ENCODE measurements at places on chromosomes 12 and 14.

GRCh38 chr12:1618489-1618888 lies 10.5 kb upstream of the WNT5B start:
- DNase-seq: no peak

DNA sequence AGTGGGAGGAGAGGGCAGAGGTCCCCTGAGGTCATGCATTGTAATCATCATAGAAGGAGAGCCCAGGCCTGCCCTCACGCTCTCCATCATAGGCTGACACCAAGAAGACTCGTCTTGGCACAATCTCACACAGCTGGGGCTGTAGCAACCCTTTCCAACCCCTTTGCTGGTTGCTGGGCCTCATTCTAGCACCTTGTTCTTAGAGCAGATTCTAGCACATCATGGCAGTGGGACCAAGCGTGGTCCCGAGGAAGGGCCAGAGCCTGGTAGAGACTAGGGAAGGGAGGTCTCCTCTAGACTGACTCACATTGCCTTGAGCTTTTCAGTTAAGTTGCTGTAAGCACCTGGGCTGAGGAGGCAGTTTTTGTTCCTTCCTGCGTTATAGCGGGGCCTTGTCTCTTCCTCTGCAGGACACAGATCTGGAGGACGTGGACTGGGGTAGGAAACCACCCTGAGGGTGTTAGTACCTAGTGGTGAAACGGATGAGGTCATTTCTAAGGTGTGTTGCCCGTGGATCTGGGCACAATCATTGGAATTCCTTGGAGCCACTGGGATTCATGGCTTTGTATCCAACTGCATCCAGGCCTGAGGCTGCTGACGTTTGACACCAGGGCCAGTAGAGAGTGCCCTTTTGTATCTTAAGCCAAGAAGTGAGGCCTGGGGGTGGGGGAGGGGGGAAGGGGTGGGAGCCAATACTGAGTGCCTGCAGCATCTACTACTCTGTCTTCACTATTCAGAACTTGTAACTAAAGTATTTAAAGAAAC lies 19.9 kb downstream of the RPS6KL1 start:
- no peak for DNase-seq

DNA sequence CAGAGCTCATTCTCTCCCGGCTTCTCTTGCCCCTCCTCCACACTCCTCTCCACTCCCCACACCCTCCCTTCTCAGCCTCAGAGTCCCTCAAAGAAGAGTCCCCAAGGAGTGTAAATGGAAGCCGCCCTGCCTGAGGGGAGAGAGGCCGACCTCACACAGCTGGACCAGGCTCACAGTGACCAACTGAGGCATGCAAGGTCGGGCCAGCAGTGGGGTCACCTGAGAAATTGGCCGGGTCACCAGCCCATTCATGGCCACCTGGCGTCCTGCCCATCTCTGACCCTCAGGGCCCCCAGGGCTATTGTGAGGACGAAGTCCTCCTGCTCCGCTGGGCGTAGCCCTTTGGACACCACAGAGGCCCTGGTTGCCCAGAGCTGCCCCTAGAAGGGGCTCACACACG lies 49.5 kb upstream of the NUAK1 start:
- no peak for DNase-seq

GRCh38 chr12:45040977-45041376 lies 9.9 kb downstream of the DBX2 start:
- no peak for DNase-seq

DNA sequence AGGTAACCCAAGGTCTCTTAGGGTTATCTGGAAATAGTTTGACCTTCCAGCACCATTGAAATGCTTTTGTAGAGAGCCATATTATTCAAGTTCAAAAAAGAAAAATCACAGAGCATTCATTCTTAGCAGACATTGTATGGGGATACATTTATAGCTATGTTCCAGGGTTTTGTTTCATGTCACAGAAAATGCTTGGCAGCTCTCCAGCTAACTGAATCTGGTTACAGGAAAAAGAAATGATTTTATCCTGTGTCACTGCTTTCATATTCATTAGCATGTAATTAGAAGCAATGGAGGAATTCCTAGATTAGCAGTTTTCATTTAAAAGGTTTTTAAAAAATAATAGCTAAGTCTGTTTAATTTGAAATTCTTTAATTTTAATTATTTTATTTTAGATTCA lies 78.9 kb downstream of the SNAPC1 start:
- DNase-seq: no peak

GRCh38 chr14:60323199-60323896 lies 74.3 kb downstream of the PPM1A start:
- DNase-seq: no peak

DNA sequence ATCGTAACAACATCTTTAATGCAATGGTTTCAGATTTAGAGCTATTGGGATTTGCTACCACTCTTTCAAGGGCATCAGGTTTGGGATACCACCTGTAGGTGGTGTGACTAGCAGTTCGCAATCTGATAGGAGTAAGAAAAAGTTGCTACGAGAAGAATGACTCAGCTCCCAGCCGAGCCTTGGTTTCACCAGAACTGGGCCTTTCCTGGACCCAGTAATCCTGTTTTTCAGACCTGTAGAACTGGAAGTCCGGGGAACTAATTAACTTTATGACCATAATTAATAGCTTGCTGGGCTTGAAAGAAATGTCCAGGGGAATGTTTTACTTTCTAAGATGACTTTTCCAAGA lies 770 bp downstream of the ABHD4 start:
- no peak for DNase-seq

DNA sequence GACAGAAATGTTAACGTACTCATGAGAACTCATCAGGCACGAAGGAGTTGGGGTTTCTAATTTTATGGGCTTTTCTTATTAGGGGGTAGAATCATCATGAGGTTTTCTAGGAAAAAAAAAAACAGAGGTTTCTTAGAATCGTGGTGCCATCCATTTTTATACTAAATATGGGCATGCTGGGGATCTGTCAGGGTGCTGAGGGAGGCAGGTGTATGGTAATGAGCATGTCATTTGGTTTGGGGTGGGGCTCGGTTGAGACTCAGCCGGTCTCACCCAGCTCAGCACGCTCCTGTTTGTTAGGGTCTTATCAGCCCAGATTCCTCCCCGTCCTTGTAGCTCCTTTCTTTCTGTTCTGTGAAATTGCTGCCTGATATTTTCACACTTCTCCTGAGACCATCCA lies 98.2 kb downstream of the DICER1 start:
- no peak for DNase-seq

- DNase-seq: no peak
Measured at GRCh38 chr14:30464481-30464880, 94.5 kb upstream of the G2E3 start.

GRCh38 chr12:20596061-20596460 lies 99.1 kb upstream of the SLCO1C1 start:
- no peak for DNase-seq

GRCh38 chr14:61968207-61968606 lies 206.0 kb downstream of the SNAPC1 start:
- DNase-seq: no peak

GRCh38 chr14:100362311-100362927 lies 39.3 kb downstream of the SLC25A47 start:
- DNase-seq: no peak

DNA sequence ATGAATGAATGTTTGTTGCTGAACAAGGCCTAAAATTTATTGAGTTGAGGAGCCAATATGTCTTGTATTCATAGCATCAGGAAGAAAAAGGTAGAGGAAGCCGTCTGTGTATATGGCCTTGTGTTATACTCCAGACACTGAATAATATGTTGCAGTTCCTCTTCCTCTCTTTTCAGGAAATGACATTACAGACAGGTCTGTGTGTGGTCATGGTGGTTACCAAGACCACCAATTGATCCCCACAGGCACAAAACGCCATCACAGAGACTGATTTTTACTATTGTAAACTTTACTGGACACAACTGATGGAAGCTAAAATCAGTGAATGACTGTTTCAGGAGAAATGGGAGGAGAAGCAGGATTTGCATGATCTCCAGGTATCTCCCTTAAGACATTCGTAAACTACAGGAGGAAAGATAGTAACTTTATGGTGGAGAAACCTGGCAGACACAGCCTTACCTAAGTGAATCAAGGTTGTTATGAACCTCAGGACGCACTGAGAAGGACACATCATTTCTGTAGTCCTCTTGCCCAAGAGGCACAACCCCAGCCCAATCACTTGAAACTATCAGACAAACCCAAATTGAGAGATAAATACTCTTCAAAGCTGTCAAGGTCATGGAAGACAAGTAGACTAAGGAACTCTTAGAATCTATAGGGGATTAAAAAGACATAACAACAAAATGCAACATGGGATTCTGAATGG lies 334.1 kb upstream of the RGS6 start:
- DNase-seq: no peak

DNA sequence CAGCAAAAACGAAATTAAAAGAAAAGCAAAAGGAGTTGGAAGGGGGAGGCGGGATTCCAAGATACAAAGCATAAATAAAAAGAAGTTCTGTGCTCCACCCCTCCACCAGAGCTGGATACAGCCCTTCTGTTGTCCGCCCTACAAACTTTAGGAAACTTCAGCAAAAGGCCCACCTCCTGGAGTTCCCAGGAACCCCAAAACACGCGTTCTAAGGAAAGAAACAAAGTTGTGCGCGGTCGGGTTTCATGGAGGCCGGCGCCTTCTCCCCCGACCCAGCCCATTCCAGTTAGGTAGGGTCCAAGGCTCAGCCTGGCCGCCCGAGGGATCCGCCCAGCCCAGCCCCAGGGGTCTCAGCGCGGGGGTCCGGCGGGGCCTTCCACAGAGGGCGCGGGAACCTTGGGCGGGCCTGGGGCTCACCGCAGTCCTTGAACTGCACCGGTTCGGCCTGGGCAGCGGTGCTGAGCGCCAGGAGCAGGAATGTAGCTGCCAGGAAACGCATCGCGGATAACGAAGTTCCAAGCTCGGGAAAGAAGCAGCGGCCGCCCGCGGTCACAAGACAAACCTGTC lies at the start of gene NPC2:
NPC2 (minus strand) TSS at position 530 of the 567 bp plus-strand sequence; CDS start at position 499, 31 bp downstream.
- DNase-seq: no peak

DNA sequence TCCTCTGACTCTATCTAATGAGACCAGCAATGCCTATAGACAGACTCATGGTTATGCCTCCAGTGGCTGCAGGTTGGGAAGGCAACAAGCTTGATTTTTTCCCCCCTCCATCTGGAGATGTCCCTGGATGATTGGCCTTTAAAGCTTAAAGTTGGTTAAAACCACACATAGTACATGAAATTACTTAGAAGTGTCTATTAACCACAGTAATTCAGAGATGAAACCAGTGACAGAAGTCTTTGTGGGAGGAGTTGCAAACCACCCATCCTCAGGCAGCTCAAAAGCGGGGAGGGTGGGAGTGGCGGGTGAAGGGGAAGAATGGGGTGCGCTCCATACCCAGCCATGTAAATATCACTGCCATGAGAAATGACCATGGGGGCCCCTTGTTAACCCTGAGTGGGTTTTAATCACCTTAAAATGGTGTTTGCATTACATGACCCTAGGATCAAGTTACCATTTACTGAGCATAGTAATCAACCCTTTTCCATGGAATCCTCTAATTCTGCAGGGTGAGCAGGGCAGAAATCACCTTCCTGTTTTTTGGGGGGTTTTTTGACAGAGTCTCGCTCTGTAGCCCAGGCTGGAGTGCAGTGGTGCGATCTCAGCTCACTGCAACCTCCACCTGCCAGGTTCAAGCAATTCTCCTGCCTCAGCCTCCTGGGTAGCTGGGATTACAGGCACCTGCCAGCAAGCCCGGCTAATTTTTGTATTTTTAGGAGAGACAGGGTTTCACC lies 133.5 kb downstream of the FOXN3 start:
- DNase-seq: no peak

DNA sequence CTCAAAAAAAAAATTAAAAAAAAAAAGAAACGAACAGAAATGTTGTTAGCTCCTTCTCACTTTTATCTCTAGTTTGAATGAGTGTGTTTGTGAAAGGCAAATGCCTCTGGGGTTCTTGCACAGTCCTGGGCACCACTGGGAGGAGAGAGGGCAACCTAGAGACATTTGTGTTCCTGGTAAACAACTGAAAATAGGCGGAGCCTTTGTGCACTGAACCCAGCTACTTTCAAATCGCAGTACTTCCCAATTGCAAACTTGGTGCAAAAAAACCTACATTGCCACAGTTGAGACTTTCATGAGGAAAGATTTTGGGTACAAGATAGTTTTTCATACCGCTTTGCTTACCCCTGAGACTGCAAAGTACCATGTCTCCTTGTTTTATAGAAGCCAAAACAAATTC lies 430.0 kb downstream of the ZFP36L1 start:
- DNase-seq: no peak

DNA sequence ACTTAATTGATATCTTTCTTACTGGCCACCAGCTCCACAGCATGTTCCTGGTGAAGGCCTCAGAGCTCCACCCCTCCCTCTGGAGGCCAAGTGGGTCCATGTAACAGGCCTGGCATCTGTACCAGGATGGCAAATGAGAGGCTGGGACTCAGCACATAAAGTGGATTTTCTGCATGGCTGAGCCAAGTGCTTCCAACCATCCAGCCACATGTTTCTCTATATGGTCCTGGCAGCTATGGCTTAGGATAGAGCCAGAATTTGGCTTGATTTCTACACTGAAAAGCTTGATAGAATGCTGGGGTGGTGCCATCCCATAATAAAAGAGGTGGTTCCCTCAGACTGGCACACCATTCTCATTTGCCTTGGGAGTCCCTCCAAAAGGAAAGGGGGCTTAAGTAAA lies 94.1 kb downstream of the PAX9 start:
- DNase-seq: no peak

- DNase-seq: no peak
Measured at GRCh38 chr14:89719366-89720075, 235.0 kb downstream of the EFCAB11 start.

- DNase-seq: no peak
Measured at GRCh38 chr12:257521-258321, 4.9 kb downstream of the SLC6A13 start.

DNA sequence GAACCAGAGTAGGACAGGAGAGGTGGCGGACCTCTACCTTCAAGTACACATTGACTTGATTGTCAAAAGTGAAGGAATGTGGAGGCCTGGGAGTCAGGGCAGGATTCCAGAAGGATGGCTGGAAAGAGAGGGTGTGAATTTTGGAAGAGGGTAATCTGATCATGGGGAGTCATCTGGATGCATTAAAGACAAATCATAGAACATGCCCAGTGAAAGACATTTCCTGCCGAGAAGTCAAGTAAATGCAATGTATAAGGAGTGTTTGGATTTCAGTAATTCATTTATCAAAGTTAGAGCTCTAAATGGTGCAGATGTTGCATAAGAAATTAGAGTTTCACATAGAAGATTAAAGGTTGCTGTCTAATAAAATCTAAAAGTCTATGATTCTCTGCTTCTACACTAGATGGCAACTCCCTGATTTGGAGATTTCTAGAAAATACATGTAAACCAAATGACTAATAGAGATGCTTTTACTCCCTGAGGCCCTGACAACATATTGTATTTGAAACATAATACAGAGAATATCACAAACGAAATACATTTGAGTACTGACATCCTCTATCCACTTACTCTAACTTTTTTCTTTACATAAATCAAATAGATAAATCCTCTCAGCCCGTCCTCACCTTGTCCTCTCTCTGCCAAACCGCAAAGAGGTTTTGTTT lies 91.3 kb downstream of the KCNA5 start:
- DNase-seq: no peak

DNA sequence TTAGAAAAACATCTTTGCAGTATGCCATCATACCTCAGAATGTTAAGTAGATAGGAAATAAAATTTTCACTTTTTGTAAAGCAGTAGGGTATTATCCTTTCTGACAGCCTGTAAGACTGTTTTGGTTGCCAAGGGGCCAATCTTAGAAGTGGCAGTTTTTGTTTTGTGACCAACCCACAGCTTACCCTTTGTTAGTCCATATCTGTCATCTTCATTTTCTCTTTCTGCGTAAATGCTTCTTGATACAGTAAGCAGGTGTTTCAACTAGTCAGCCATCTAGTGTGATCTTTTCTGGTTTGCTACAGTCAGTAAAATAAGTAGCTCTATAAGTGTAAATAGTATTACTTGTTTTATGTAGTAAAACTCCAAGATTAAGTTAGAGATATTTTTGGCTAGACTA lies 8.8 kb downstream of the PPM1A start:
- no peak for DNase-seq

GRCh38 chr12:88298761-88299242 lies 156.7 kb downstream of the TMTC3 start:
- no peak for DNase-seq

Data from NCI-H1092 (cell line).